ENCODE measurements at places on chromosomes 4 and X.

- peak; percentile 75 for DNase-seq
Measured at GRCh38 chrX:1592470-1593142, 1.2 kb downstream of the AKAP17A start.

GRCh38 chr4:81418572-81418971, 53.1 kb downstream of the RASGEF1B start:
- no peak for DNase-seq

GRCh38 chr4:138437263-138437851, 195.2 kb upstream of the SLC7A11 start:
- peak; percentile 11 for DNase-seq

- DNase-seq, result no peak
Measured at GRCh38 chrX:29842552-29842951, 372.8 kb upstream of the MAGEB2 start.

DNA sequence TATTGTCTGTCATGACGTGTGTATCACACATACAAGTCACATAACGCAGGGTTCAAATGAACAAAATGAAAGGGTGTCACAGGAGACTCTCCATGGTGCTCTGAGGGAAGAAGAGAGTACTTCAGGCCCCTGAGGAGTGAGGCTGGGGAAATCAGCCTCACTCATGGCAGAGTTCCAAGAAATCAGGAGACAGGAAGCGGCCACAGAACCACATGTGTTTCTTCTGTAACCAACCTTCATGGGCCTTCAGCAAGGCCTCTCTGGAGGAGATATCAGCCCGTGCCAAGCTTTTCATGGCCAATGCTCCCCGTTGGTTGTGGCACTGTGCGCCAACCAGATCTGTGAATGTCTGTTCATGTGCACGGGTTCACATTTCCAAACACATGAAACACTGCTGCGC, 76.0 kb downstream of the NAT8L start:
- peak; percentile 85 for DNase-seq

DNA sequence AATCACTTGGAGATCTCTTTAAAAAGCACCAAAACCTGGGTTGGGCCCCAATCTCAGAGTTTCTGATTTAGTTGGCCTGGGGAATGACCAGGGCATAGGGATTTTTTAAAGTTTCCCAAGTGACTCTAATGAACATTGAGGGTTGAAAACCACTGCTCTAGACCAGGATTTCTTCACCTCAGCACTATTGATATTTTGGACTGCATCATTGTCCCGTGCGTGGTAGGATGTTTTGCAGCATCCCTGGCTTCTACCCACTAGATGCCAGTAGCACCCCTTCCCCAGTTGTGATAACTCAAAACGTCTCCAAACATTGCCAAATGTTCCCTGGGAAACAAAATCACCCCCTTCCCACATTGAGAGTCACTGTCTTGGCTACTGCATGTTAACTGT, 61.8 kb downstream of the ATXN3L start:
- DNase-seq, result no peak

DNA sequence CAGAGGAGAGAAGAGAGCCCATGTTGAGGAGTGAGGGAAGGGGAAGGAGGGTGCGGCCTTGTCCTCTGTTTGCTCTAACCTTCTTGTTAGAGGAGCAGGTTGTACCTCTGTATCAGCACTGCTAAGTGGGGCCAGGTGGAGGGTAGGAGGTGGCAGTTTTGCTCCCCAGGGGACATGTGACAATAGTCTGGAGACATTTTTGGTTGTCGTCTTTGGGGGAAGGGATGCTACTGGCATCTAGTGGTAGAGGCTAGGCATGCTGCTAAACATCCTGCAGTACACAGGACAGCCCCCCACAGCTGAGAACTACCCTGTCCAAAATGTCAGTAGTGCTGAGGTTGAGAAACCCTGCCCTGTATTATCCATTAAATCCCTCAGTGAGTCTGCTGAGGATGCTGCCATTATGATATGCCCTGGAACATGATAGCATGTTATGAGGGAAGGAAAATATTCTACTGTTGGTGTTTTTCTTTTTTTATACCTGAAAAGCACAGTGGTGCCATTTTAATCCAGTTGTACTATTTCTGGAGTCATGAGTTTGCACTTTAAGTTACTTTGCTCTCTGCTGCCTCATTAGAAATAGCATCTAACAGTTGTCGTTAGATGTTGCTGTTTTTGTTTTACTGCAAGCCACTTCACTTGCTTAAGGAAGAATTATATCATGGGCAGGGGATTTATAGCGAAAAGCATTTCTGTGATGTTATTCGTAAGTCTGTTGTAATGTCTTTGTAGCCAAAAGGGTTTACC, 90.6 kb downstream of the LRP2BP start:
- peak; percentile 61 for DNase-seq

DNA sequence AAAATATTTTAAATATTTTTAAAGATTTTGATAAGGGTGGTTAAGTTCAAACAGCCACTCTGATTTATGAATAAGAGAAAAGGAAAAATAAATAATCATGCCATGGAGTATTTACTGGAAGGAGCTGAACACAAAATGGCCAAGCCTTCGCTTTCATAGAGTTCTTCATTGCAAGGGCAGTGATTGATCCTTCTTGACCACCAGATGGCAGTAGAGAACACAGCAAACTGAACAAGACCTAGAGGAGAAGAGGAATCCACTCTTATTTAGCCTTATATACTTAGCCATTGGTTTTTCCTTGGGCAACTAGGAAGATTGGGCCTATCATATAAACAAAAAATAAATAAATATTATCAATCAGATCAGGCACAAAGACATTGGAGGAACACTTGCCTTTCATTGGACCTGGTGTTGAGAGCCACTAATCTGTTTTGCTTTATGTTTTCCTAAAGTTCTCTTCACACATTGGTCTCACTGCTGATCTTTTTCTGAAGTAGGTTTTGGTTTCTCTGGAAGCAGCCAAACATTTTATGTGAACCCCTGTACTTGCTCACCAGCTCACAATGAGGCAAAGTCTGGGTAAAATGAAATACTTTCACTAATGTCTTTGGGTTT, 58.1 kb upstream of the PARM1 start:
- peak; percentile 88 for DNase-seq

GRCh38 chrX:68842781-68843581, 14.2 kb downstream of the EFNB1 start:
- DNase-seq, result peak; percentile 56

DNA sequence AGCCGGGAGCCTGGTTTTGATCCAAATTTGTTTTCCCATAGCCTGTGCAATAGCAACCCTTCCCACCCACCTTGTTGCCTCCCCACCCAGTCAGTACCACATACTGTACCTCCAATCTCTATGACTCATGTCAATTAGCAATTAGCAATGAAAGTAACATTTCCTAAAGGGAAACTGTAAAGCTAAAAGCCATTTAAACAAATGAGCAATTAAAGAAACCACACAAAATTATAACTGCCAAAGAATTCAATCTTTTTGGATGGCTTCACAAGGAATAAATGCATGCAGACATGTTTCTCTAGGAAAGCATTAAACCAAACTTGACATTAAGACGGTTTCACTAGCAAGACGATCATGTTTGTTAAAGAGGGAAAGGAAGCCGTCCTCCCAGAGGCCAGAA, 169.0 kb upstream of the MAP3K15 start:
- no peak for DNase-seq

DNA sequence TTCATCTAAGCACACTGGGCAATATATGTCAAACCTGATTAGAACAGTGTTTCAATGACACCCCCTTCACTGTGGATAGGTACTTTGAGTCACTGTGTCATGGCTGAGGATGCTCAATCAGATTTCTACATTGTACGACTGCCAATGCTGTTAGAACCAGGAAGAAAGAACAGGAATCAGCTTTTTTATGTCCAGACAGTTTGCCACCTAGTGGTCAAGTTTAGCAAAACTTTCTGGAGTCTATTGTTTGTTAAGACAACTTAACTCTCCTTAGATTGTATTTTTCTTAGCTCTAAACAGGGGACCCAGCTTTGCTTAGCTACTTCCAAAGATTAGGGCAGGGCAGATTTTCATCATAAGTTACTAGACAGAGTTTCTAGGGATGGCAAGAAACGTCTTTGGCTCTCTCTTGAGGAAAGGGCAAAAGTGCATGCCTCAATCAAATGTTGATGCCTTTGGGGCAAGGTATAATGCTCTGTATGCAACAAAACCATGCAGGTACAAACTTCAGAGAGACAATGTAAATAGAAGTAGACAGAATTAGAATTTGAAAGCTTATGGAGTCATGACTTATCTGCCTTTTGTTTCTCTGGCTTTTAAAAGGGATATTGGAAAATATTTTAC, 40.5 kb upstream of the BMP3 start:
- peak; percentile 80 for DNase-seq

- no peak for DNase-seq
Measured at GRCh38 chr4:99629962-99630554, 27.6 kb downstream of the C4orf54 start.

DNA sequence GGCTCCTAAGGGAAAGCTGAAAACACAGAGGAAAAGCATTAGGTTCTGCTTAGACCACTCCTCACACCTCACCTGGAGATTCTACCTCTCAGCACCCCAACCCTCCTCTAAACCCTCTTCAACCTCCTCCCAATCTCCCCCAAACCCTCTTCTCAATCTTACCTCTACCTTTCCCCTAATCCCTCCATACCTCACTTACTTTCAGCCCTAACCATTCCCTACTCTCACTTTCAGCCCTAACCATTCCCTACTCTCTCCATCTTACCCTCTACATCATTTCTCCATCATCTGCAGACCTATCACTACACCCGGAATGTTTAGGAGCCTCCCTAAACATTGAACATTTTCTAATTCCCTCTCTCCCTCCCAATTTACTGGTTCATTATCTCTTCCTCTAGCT, 3.5 kb downstream of the RTL3 start:
- no peak for DNase-seq

DNA sequence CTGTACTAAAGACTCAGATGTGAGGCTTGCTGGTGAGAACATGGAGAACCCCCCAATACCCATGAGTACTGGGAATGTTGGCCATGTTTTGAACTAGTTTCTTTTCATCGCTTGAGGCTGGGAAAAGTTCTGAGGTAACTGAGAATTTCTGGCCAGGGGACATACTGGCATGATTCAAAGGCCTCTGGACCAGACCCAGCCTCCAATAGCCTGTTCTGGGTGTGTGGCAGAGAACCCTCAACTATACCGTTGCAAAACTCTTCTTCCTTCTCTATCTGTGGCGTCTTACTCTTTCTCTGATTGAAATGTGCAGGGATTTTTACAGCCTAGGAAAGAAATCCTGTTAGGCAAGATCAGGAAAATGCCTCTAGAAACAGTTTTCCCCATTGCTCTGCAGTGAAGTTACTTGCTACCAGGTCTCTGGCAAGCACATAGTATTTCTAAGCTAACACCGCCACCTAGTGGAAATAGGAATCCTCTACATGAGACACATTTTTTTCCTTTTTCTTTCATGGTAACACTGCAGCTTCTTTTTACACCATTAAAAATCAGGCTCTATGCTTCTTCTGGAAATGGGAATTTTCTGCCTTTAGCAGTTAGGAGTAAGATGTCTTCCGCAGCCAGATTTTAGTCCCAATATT, 170.7 kb upstream of the ZCCHC13 start:
- peak; percentile 82 for DNase-seq

- no peak for DNase-seq
Measured at GRCh38 chr4:89416960-89417359, 109.4 kb upstream of the GPRIN3 start.

GRCh38 chrX:37504991-37505390, 66.5 kb upstream of the LANCL3 start:
- DNase-seq, result no peak

- DNase-seq, result no peak
Measured at GRCh38 chr4:792626-793092, 33.3 kb downstream of the CPLX1 start.

GRCh38 chr4:152843481-152844090, 63.8 kb downstream of the ARFIP1 start:
- DNase-seq, result no peak

GRCh38 chr4:8585721-8586212, 5.6 kb downstream of the GPR78 start:
- DNase-seq, result no peak

DNA sequence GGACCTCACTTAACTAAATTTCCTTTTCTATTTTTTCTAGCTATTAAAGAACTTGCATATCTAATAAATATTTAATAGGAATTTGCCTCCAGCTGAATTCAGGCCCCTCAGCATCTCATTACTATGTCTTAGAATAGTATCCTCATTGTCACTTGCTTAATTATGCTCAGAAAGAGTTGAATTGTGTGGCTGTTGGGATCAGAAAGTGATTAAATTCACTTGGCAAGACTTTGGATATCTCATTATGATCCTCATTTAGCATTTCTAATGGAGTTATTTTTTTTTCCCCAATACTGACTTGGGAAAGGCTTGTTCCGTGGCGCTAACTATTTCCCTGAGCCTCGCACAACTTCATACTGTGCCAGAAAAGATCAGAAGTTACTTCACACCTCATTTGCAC, 158.8 kb downstream of the IDS start:
- no peak for DNase-seq

DNA sequence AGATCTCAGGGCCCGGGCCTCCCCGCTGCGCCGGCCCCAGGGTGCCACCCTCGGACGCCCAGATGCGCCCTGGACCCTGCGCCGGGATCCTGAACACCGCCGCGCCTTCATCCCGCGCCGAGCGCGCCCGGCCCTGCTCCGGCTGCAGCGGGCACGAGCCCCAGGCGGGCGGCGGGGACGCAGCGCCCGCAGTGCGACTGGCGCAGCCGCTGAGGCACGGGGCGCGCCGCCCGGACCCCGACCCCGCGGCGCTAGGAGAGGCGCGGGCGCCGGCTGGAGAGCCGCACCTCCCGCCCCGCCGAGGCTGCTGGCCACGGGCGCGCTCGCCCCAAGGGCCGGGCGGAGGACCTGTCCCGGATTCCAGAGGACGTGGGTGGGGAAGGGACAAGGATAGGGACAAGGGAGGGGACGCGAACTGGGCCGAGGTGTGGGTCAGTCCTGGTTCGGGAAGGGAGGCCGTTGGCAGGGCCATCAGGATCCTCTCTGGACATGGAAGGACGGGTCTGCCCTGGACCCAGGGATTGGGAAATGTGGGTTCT, 1.1 kb downstream of the ZFYVE28 start:
- DNase-seq, result peak; percentile 31

DNA sequence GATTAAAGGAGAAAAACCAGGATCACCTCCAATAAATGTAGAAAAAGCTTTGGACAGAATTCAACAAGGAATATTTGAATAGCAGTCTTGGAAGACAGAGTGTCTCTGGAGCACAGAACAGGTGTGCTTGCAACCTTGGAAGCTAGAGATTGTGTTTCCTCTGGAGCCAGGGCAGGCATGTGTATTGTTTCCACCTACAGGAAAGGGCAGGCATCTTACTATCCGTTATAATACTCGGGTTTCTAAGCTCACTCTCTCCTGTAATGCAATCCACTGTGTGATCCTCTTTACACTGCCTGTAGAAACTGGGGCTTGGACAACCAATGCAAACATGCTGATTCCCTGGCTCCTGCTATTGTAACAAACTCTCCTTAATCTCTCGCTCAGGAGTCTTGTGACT, 14.4 kb downstream of the CCDC110 start:
- no peak for DNase-seq

- peak; percentile 81 for DNase-seq
Measured at GRCh38 chr4:145840162-145840768, 98.4 kb downstream of the ZNF827 start.

DNA sequence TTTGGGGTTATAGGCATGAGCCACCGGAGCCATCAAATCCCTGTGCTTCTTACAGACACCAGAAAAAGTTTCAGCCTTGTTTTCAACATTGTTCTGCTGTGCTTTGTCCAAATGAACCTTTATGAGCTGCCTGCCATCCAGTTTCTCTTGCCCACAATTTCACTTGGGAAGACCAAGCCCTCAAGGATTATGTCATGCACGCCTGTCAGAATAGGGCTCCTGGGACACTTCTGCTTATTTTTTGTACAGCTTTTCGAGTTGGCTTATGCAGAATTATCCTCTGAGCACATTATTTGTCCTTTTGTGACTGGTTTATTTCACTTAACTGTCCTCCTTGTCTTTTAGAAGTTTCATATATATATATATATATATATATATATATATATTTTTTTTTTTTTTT, 16.2 kb downstream of the UBE2K start:
- DNase-seq, result no peak
